K562 (cell line): ENCODE measurements at places on chromosomes 12 and 14. TPM values are rescaled to one million over a fixed set of nuclear protein-coding genes. Genes with fewer than 3 reads are reported as not detected.

Gene SERPINA12
- not detected in 2 replicates for total RNA-seq

Gene HCAR1
- not detected in 2 replicates for total RNA-seq

- no peak for DNase-seq
- H3K27me3 ChIP-seq = no peaks in the 10 kb centered on the region
- no peak overlapping the region for H3K4me3 ChIP-seq
- no peaks in the 10 kb centered on the region for H3K4me1 ChIP-seq
- no peak overlapping the region for H3K27ac ChIP-seq
Measured at GRCh38 chr14:62934439-62934838, 110.8 kb downstream of the KCNH5 start.

Gene CEBPE
- total RNA-seq = 0.13 and 0.16 TPM in 2 replicates

Gene MANSC1
- total RNA-seq = 4.9 and 5.7 TPM in 2 replicates
